ENCODE measurements at places on chromosomes 11 and 22. TPM values are rescaled to one million over a fixed set of nuclear protein-coding genes. Genes with fewer than 3 reads are reported as not detected.

DNA sequence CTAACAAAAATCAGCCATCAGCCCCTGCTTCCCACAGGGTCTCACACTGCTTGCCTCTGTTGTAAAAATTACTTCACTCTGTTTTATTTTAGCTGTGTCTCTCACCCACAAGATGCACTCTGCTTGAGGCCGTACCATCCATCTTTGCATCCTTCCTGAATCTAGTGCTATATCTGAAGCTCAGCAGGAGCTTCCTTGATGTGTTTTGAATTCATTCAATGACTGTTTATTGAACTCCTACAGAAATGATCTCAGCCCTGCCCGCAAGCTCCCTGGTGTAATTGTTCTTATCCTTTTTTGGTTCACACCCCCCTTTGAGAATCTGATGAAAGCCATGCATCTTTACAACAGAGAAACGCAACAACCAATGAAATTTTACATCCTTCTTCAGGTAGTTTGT lies 310.2 kb upstream of the ZC3H12C start:
- DNase-seq = no peak

DNA sequence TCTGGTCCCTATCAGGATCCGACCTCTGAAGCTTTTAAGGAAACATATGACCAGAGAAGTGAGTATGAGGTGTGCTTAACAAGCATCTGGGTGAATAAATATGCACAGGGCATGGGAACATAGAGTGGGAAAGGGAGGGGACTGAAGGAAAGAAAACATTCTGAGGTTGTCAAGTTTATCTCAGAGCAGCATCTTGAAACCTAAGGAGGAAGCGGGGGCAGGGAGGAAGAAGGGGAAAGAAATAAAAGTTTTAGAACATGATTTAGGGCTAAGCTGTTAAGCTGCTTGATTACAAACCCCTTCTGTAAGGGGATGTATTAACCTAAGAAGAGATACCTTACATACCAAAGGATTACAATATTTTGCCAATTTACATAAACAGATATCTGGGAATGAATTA lies 24.0 kb upstream of the SC5D start:
- no peak for DNase-seq

DNA sequence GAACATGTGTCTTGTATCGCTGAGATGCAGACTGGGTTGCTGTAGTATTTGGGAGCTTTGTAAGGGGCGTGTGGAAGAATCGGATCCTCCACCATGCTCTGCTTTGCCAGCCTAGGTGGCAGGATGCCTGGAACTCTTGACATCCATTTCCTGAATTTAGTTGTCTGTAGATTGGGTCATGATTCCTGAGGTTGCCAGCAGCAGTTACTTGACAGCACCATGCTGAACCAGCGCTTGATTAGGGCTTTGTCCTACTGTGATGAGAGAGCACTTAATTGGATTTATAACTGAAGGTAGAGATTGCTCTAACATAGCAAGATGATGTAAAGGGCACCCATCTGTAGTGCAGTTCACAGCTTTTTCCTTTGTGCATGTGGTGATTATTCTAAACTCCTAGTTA lies 75.6 kb upstream of the HORMAD2 start:
- no peak for DNase-seq

DNA sequence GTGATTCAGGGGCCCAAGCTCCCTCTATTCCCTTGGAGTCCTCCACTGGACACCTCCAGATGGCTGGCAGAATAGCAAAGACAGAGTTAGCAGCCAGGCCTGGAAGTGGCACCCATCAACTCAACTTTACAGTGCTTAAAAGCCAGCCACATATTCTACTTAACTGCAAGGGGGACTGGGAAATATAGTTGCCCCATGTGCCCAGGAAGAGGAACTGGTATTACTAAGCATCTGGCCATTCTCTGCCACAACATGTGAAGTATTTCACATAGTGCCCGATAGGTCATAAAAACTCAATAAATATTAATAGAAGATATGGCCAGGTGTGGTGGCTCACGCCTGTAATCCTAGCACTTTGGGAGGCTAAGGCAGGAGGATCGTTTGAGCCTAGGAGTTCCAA lies 5.5 kb upstream of the IL10RA start:
- DNase-seq = no peak

- DNase-seq = no peak
These were observed 42.6 kb upstream of the TIMP3 start for GRCh38 chr22:32758866-32759385.

DNA sequence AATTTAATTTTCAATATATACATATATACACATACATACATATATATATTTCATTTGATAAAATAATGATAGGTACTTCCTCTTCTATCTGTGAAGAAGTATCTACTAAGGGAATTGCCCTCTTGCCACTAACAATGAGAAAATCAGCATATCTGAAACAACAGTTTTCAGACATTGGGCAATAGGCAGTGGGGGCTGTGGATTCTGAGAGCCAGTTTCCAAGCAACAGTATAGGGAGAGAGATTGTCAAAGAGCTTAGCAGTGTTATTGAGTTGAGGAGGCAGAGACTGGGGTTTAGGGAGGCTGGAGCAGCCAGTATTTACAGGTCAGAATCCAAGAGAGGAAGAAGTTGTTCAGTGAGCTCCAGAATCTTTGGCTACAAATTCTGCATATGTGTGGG lies 119.3 kb downstream of the ARFGAP2 start:
- no peak for DNase-seq

DNA sequence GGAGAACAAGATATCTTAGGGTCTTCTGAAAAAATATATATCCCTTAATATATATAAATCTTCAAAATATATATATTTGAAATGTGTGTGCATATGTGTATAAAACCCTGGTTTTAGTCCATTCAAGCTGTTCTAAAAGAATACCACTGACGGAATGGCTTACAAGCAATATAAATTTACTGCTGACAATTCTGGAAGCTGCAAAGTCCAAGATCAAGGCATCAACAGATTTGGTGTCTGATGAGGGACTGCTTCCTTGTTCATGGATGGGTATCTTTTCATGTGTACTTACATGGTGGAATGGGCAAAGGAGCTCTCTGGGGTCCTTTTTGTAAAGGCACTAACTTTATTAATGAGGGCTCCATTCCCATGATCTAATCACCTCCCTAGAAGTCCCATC lies 6.8 kb downstream of the NXPE2 start:
- no peak for DNase-seq

DNA sequence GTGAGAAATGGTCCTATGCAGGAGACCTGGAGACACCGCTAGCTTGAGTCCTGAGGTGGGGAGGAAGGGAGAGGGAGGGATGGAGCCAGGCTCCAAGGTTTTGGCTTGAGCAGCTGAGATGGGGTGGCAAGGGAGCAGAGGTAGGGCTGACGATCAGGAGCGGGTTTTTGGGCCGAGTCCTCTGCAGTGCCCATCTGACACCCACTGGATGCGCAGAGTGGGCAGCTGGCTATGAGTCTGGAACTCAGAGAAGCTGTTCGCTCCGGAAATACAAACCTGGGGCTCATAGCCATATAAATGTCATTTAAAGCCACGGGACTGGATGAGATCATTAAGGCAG lies 453 bp upstream of the MAFF start:
- DNase-seq = no peak

GRCh38 chr22:22936915-22937656 lies 49.5 kb downstream of the IGLL5 start:
- no peak for DNase-seq

DNA sequence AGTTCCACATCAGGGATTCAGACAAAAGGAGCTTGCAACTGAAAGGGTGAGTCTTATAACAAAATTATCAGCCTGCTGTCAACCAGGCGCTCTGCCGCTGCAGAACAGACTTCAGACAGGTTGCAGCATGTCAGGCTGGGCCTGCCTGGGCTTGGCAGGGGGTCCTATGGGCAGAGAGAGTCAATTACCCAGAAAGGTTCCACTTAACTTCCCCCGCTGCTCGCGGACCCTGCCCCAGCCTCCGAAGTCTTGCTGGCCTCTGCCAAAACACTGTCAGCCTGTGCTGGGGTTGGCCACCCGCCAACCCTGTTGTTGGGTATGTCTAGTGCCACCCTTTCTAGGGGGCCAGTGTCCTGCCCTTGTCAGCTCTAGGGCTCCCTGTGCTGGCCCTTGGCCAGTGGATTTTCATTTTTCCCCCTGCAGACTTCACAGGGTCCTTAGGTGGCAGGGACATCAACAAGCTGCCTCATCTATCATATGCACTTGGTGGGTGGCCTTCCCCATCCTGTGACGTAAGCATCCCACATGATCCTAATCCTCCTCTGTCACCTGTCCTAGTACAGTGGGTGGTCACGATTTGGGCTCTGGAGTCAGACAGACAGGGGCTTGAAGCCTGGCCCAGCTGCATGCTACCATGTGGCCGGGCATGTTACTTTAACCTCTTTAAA lies 166.5 kb upstream of the CADM1 start:
- DNase-seq = no peak

DNA sequence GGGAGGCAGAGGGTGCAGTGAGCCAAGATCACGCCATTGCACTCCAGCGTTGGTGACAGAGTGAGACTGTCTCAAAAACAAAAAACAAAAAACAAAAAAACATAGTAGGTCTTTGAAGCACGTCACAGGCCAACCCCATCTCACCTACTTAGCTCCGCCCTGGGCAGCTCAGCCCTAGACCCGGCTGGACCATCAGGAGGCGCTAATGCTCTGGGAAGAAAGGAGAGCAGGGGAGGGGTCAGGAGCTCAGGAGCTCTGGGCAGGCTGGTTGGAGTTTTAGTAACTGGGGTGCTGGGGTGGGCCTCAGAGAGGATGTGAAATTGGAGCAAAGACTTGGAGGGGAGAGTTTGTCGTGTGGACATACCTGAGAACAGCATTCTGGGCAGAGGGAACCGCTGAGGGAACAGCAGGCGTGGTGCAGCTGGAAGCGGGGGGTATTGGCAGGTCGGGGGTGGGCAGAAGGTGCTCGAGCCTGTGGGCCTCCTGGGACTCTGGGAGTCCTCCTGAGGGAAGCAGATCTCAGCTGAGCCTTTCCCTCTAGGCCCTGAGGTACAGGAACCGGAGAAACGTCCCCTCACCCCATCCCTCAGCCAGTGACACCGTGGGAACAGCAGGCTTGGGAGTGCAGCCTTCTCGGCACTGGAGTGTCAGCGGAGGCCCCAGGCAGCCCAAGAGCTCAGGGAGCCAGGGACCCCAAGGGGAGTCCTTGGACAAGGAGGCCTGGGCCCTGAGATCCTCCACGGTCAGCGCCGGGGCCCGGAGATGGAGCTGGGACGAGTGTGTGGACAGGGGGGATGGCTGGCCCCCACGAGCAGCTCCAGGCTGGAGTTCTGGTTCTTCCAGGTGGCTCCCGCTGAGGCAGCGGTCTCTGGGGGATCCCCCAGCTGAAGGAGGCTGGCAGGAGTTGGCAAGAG lies 2.2 kb upstream of the RPS6KA4 start:
- peak; percentile 53 for DNase-seq

- DNase-seq = no peak
These were observed 265.4 kb downstream of the MIAT start for GRCh38 chr22:26922806-26923205.

DNA sequence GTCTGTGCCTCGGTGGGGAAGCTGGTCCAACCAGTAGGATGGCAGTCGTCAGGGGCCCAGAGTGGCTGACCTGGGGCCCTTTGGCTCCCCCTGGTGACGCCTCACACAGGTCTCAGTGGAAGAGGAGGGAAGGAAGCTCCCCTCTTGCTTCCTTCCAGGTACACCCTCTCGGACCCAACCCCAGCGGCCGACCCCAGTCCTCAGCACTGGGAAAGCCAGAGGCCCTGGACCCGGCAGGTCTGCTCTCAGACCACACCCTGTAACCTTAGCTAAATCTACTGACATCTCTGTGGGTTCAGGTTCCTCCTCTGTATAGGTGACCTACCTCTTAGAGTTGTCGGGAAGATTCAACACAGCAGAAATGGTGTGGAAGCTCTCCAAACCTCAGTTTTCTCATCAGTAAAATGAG lies 3.4 kb upstream of the SCUBE1 start:
- no peak for DNase-seq

DNA sequence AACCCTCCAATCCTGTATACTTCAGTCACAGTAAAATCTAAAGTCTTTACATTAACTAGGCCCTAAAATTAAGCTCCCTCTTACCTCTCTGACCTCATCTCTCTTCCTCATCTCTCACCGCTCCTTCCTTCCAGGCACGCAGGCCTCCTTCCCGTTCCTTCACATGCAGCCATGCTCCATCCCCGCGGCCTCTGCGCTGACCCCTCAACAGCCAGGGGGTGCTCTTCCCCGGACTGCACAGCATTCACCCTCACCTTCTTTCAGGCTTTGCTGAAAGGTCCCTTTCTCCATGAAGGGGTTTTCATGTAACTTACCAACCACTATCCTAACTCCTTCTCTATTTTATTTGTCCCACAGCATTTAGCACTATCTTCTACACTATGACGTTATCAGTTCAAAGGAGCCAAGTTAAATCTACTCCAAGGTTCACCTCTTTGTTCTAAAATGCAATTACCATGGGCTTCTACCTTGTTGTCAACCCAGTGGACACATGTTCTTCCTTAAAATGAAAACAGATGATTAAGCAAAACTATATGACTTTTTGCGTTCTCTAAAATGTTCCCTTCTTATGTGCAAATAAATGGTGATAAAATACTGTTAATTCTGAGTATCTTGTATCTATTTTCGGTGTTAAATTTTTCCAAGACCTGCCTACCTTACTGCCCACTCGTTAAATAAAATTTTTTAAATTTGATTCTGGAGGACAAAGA lies 57.8 kb upstream of the APOA1 start:
- DNase-seq = no peak

GRCh38 chr22:24175160-24175808 lies 6.0 kb upstream of the SUSD2 start:
- peak; percentile 68 for DNase-seq

DNA sequence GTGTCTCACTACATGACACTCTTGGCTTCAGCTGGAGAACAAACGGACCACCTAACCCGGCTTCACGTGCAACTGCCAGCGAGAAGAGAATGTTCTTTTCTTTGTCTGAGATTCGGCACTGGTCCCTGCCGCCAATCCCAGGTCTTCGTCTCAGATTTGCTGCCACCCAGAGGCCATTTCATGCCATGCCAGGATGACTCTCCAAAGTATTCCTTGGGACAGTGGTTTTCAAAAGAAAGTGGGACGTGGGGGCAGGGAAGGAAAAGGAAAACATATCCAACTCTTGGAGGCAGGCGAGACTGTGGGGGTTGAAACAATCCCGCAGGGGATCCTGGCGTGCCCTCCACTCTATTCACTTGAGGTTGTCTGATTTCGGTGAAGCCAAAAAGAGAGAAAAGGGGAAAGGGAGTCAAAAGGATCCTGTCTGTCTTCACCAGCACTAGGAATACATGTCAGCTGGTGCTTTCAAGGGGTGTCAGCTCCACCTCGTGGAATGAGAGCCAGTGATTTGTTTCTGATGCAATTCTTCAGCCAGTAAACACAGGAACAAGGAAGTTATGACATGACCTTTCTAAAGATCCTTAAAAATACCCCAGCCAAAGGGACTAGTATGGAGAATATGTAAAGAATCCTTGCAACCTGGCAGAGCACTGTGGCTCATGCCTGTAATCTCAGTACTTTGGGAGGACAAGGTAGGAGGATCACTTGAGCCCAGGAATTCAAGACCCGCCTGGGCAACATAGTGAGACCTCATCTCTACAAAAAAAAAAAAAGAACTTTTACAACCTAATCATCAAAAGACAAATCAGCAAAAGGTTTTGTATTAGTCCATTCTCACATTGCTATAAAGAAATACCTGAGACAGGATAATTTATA lies 41.0 kb upstream of the APLNR start:
- peak; percentile 74 for DNase-seq

RFPL1 gene
- not detected for total RNA-seq

NRXN2 gene
- 0.48 TPM for total RNA-seq

IGSF9B gene
- total RNA-seq = not detected

LDHAL6A gene
- not detected for total RNA-seq

OR8B8 gene
- total RNA-seq = not detected

NPAS4 gene
- total RNA-seq = 0.08 TPM

DDI1 gene
- not detected for total RNA-seq

PEX26 gene
- 44.9 TPM for total RNA-seq

SCUBE2 gene
- 1.1 TPM for total RNA-seq

CASP5 gene
- not detected for total RNA-seq

NXPE2 gene
- not detected for total RNA-seq

CAPN5 gene
- total RNA-seq = 31.1 TPM
